ENCODE measurements at places on chromosomes 4 and X. TPM values are rescaled to one million over a fixed set of nuclear protein-coding genes. Genes with fewer than 3 reads are reported as not detected.

DNA sequence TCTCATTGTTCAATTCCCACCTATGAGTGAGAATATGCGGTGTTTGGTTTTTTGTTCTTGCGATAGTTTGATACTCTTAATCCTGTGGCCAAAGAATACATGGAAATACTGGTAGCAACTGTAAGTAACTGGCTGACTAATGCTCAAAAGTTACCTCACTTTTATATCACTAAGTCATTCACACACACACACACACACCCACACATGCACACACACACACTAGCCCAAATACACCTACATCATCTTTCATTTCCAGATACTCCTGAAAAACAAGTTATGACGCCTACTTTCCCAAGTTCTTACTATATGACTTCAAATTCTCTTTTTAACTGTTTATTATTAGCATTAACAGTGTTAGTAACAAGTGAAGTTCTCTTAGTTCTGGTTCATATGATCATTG, 101.3 kb downstream of the DCHS2 start:
- H3K36me3 ChIP-seq, result no peaks in the 10 kb centered on the region
- no peaks in the 10 kb centered on the region for H3K27me3 ChIP-seq
- H3K4me1 ChIP-seq, result no peaks in the 10 kb centered on the region
- no peak overlapping the region for H3K4me3 ChIP-seq
- DNase-seq, result no peak

The L1CAM gene
- total RNA-seq, result 1.8 TPM

DNA sequence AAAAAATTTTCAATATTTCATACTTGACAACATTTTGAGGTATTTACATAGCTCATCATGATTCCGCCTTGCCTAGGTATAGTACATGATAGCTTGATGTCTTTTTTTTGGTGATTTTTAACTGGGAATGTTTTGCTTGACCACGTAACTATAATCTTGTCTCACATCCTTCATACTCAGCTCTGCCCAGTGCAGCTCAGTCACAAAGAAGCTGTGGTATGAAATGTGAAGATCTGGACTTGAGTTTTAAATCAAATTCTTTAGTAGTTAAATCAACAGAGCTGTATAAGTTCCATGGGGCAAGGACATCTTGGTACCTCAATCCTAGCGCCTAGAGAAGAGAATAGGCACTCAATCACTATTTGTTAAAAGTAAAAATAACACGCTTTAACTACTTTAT, 276.3 kb upstream of the DKK2 start:
- no peak overlapping the region for H3K27ac ChIP-seq
- no peak for DNase-seq
- H3K36me3 ChIP-seq, result no peaks in the 10 kb centered on the region
- H3K4me1 ChIP-seq, result no peaks in the 10 kb centered on the region
- H3K27me3 ChIP-seq, result no peaks in the 10 kb centered on the region

GRCh38 chr4:82382751-82383150, 9.0 kb upstream of the HNRNPD start:
- no peaks in the 10 kb centered on the region for H3K27me3 ChIP-seq
- no peak for DNase-seq
- no peak overlapping the region for H3K4me3 ChIP-seq
- H3K27ac ChIP-seq, result no peak overlapping the region
- no peaks in the 10 kb centered on the region for H3K4me1 ChIP-seq
- H3K36me3 ChIP-seq, result no peaks in the 10 kb centered on the region

DNA sequence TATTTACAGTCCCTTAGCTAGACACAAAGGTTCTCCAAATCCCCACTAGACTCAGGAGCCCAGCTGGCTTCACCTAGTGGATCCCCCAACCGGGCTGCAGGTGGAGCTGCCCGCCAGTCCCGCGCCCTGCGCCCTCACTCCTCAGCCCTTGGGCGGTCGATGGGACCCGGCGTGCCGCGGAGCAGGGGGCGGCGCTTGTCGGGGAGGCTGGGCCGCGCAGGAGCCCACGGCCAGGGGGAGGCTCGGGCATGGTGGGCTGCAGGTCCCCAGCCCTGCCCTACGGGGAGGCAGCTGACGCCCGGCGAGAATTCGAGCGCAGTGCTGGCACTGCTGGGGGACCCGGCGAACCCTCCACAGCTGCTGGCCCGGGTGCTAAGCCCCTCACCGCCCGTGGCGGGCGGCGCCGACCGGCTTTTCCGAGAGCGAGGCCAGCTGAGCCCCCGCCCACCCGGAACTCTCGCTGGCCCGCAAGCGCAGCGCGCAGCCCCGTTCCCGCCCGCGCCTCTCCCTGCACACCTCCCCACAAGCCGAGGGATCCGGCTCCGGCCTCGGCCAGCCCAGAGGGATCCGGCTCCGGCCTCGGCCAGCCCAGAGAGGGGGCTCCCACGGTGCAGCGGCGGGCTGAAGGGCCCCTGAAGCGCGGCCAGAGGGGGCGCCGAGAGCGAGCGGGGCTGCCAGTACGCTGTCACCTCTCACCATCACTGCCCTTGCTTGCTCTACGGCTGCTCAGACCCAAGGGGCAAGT, 39.4 kb downstream of the WFS1 start:
- H3K4me1 ChIP-seq, result peaks cover 7% of the 10 kb centered on the region
- DNase-seq, result no peak
- no peaks in the 10 kb centered on the region for H3K27me3 ChIP-seq
- H3K36me3 ChIP-seq, result no peaks in the 10 kb centered on the region
- no peak overlapping the region for H3K4me3 ChIP-seq

DNA sequence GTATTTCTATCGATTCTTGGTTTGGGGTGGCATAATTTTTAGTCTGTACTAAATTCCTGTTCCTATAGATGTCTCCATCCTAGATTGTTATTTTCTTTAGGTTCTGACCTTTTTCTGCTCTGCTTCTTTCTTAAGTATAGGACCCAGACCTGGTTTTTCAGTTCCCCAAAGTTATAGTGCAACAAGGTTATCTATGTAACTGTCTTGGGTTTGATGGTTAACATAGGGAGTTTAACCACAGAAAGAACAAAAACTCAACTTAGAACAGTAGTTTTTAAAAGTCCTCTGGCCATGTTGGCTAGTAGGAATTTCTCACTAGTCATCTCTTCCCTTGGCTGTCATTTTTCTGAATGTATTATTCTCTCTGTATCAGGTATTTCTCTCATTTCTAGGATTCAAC, 38.8 kb upstream of the MAD2L1 start:
- H3K4me1 ChIP-seq, result no peaks in the 10 kb centered on the region
- DNase-seq, result no peak
- no peak overlapping the region for H3K4me3 ChIP-seq
- H3K36me3 ChIP-seq, result no peaks in the 10 kb centered on the region

GRCh38 chr4:55682295-55682694, 46.2 kb upstream of the NMU start:
- no peak for DNase-seq
- H3K27me3 ChIP-seq, result no peaks in the 10 kb centered on the region
- H3K36me3 ChIP-seq, result no peaks in the 10 kb centered on the region
- H3K27ac ChIP-seq, result no peak overlapping the region
- H3K4me3 ChIP-seq, result no peak overlapping the region

DNA sequence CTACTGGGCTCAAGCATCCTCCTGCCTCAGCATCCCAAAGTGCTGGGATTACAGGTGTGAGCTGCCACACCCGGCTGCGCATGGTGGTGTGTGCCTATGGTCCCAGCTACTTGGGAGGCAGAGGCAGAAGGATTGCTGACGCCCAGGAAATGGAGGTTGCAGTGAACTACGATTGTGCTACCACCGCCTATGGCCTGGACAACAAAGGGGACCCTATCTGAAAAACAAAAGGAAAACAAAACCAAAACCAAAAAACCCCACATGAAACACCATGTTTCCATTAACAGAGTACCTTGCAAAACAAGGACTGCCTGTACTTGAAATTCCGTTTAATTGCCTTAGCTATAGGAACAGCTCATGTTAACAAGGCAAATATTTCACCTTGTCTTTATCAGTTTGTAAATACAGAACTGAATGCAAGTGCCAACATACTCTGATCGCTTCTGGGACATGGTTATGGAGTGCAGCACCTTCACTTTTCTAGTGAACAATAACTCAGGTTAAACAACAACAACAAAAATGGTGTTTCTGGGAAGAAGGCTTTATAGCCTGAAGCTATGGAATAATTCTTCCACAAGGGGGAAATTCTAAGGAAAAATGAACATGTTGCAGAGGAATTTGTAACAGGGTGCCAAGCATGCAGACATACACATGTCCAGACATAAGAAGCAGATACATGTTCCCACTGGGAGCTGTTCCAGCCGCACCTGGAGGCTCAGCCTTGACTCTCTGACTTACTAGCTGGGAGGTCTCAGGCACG, 73.2 kb upstream of the STS start:
- no peaks in the 10 kb centered on the region for H3K36me3 ChIP-seq
- H3K27ac ChIP-seq, result peak overlapping the region; percentile 0
- DNase-seq, result peak; percentile 41

DNA sequence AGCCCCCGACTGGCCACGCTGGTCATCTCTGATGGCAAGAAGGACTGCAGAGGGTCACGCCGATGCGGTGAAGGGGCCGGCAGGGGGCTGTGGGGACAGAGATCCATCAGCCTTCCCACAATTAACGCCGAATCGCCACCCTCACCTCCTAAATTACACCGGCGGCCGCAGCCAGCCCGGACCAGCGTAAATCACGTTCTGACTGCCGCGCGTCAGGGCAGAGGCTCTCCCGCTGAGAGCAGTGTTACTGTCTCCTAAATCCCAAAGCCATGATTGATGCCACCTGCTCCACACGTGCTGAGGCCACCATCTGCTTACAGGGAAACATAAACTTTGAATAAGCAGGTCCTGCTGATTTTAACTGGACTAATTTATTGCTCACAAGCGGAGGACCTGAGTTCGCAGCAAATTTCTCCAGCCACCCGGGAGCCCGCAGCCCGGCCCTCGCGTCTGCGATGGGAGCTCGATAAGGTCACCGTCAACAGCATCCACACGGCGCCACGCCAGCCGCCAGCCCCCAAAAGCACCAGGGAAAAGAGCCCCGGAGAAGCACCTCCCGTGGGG, 127.3 kb upstream of the NKX1-1 start:
- no peak overlapping the region for H3K27ac ChIP-seq
- H3K4me1 ChIP-seq, result no peaks in the 10 kb centered on the region
- DNase-seq, result no peak
- no peaks in the 10 kb centered on the region for H3K36me3 ChIP-seq
- no peak overlapping the region for H3K4me3 ChIP-seq
- peaks cover 5% of the 10 kb centered on the region for H3K27me3 ChIP-seq

The SLC10A4 gene
- 0.66 TPM for total RNA-seq

- H3K27me3 ChIP-seq, result no peaks in the 10 kb centered on the region
- no peak for DNase-seq
- no peak overlapping the region for H3K27ac ChIP-seq
- no peaks in the 10 kb centered on the region for H3K4me1 ChIP-seq
Measured at GRCh38 chr4:117376692-117377091, 291.3 kb upstream of the TRAM1L1 start.

The KLKB1 gene
- total RNA-seq, result 2.6 TPM

The ART3 gene
- 6.5 TPM for total RNA-seq

The NEUROG2 gene
- not detected for total RNA-seq

GRCh38 chrX:79721234-79721633, 293.3 kb upstream of the TBX22 start:
- no peak overlapping the region for H3K4me3 ChIP-seq
- no peaks in the 10 kb centered on the region for H3K36me3 ChIP-seq
- no peak overlapping the region for H3K27ac ChIP-seq
- H3K4me1 ChIP-seq, result no peaks in the 10 kb centered on the region

DNA sequence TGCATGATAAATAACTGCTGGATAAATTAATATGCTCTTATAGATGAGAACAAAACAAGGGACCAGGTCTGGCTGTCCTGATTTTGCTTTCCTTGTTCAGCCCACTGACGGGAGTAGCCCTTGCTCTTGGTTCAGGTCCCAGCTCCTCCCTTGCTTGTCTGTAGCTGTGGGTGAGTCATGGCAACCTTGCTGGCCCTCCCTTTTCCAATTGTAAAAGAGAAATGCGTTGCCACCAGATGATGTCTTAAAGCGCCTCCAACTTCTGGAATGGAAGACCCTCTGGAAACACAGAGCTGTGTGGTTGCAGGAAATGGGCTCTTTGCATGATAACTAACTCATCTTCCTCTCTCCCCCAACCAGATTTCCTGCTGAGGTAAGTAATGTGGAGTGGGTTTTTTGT, 171.4 kb downstream of the AASDH start:
- no peaks in the 10 kb centered on the region for H3K36me3 ChIP-seq
- H3K4me3 ChIP-seq, result no peak overlapping the region
- H3K27ac ChIP-seq, result no peak overlapping the region

GRCh38 chr4:624705-625590, at the start of gene PDE6B:
PDE6B (plus strand) TSS chr4:625573; CDS start chr4:625627, 54 bp downstream.
- H3K4me1 ChIP-seq, result no peaks in the 10 kb centered on the region
- H3K4me3 ChIP-seq, result no peak within 1 kb of the TSS
- H3K27ac ChIP-seq, result no peak within 1 kb of the TSS
- H3K36me3 ChIP-seq, result no peaks in the 10 kb centered on the region

The TRIM2 gene
- 42.0 TPM for total RNA-seq

DNA sequence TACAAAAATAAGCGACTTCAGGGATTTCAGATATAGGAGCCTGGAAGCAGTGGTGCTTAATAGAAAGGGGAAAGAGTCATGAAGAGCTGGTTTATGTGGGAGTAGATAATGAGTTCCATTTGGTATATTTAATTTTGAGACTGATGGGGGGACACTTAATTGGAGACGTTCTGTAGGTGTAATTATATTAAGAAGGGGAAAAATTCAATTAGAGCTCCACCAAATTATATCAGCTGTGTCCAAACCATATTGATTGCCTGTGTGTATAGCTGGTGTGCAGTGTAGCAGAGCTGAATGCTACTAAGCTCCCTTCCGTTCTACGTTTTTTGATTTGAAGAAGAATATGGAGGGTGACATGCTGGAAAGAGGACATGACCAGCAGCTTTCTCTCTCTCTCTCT, 282.3 kb downstream of the DMD start:
- H3K4me1 ChIP-seq, result no peaks in the 10 kb centered on the region
- no peak for DNase-seq
- no peak overlapping the region for H3K27ac ChIP-seq
- H3K27me3 ChIP-seq, result no peaks in the 10 kb centered on the region
- H3K4me3 ChIP-seq, result no peak overlapping the region

GRCh38 chrX:33183361-33183760, 28.0 kb downstream of the DMD start:
- peak overlapping the region; percentile 25 for H3K27ac ChIP-seq
- DNase-seq, result peak; percentile 73
- no peaks in the 10 kb centered on the region for H3K27me3 ChIP-seq

GRCh38 chrX:68832101-68832416, 3.2 kb downstream of the EFNB1 start:
- H3K4me1 ChIP-seq, result peaks cover 7% of the 10 kb centered on the region
- no peak overlapping the region for H3K27ac ChIP-seq
- H3K36me3 ChIP-seq, result no peaks in the 10 kb centered on the region
- peak; percentile 19 for DNase-seq

DNA sequence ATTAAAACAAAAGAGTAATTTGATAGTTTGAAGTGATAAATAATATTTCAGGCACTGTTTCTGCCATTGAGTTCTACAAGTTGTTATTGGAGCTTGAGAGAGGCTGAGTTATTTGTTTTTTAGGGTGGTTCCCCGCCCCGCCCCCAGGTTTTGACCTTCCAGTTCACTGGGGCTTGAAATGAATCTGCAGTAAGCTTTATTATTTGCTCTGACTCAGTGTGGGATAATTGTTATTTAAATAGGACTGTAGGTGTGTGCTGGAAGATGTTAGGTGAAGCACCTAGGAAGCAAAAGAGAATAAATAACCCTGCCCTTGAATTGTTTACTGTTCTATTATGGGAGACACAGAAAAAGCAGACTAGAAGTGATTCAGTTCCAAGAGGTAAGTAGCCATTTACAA, 81.2 kb upstream of the KCNIP4 start:
- no peaks in the 10 kb centered on the region for H3K36me3 ChIP-seq
- H3K4me3 ChIP-seq, result no peak overlapping the region
- H3K4me1 ChIP-seq, result no peaks in the 10 kb centered on the region
- no peak for DNase-seq
- H3K27ac ChIP-seq, result no peak overlapping the region

The UGT2A3 gene
- total RNA-seq, result 35.9 TPM

The HPSE gene
- 0.52 TPM for total RNA-seq
